Cerebellar nuclear complex (tissue), 1 donor: ENCODE measurements at places on chromosomes 13 and 19.

DNA sequence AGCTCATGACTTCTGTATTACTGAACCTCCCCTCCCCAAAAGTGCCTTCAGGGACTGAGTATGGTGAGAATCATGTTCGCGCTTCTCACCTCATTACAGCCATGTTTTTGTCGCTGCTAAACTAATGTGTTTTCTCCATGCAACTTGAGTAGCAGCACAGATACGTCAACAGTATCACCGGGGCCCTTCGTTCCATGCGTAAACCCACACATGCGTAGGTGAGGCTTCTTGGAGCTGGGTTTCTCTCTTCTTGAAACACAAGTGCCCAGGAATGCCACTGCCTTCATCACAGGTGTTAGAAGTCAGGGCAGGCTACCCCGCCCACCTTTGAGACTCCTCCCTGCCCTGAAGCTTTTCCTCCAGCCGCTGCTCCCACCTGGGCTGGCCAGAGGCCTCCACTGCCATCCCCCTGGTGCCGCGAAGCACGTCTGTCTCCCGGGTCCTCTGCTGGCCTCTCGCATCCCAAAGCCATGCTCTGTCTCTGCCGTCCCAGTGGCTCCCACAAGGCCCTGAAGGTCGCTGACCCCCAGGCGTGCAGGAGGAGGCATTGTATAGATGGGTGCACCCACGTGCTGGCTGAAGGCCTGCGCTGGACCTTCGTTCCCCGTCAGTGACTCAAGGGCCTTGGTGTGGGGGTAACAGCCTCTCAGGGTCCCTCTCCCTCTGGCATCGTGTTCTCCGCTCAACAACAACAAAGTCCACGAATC, 135.3 kb upstream of the MCF2L start:
- DNase-seq: no peak

DNA sequence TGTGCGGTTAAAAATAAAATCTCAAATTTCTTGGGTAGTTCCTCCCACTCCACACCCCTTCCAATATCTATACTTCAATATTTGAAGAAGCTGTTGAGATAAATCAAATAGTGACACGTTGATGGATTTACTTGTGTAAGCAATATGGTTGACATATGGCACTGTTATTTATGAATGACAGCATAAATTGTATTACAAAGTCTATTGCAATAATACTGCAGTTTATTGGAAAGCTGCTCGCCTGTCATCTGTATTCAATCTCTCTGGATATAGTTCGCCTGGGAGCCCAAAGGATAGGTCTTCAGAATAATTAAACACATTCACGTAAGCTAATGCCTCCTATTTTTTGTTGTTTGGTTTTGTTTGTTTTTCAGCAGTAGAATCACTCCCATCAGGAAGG, 5.0 kb upstream of the ZIC5 start:
- no peak for DNase-seq

- no peak for DNase-seq
These were observed 297.0 kb upstream of the EDNRB start for GRCh38 chr13:78215458-78216108.

- no peak for DNase-seq
These were observed 401 bp upstream of the ZNF765 start for GRCh38 chr19:53394522-53394973.

DNA sequence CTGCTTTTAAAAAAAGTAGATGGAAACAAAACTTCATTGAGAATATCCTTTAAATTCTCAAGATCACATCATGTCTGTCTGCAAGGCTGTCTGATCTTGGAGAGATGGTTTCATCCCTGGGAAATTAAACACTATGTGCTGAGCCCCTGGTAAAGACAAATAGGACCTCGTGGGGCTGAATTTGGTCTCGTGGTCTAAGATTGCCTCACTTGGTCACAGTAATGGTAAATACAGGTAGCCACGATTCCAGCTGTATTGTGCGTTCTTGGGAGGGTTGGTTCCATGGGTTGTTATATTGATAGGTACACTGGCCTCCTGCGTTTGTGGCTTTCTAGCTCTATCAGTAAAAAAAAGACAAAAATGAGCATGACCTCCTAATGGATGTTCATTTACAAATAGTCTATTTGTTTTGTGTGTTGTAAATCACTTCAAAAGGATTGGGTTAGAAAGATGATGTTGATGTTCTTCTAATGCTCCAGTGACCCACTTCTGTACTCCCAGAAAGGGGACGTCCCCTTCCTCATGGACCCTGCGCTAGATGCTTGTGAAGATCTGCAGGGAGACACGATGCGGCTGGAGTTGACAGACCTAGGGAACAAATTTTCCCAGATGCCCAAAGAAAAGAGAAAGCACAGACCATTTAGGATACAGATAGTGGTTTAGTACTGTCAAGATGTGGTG, 1.8 kb downstream of the CEBPG start:
- DNase-seq: no peak

DNA sequence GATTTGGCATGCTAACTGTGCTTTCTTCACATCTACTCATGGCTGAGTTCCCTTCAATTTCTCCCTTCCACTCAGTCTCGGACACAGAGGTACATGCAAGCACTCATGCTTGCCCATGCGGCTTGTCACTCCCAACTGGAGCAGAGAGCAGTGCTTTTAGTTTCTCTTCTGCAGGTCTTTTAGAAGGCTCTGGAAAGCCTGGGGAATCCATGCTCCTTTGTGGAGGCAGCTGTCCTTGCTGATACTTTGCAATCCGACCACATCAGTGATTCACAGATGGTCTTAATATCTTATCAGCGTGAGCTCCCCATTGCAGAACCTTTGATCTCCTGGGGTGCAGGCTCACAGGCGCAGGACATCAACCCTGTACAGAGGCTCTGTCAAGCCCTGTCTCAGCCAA, 203.9 kb downstream of the COL4A1 start:
- no peak for DNase-seq

- DNase-seq: no peak
These were observed 34.3 kb downstream of the BTBD2 start for GRCh38 chr19:1981253-1981652.
